Fibroblast of skin of back (primary cell): ENCODE measurements at places on chromosomes 16 and 17.

GRCh38 chr17:46944931-46945330 lies 22.0 kb downstream of the GOSR2 start:
- DNase-seq, result no peak

- no peak for DNase-seq
Observed at GRCh38 chr16:8972843-8973586, 9.3 kb upstream of the USP7 start.

- DNase-seq, result no peak
Observed at GRCh38 chr17:63573634-63574033, 23.4 kb downstream of the DCAF7 start.

- no peak for DNase-seq
Observed at GRCh38 chr17:83201206-83202001, 122.0 kb downstream of the METRNL start.

- no peak for DNase-seq
Observed at GRCh38 chr17:17347234-17347955, 44.2 kb downstream of the NT5M start.

DNA sequence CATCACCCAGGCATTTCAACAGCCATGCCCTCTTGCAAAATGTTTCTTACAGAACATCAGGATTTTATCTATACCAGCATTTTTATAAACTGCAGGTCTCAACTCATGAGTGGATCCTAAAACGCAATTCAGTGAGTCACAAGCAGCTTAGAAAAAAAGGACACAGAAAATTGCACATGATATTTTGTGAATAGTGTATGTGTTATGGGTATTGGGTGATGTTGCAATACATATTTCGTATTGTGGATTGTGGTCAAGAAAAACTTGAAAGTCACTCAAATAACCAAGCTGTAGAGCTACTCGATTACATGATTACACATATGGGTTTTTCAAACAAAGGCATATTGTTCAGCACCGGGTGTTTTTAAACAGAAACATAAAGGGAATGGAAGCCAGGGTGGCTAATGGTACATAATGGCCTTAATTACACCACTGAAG lies 1.4 kb downstream of the WIPI1 start:
- DNase-seq, result peak; percentile 46

GRCh38 chr17:75260641-75261335 lies 618 bp downstream of the GGA3 start:
- no peak for DNase-seq

DNA sequence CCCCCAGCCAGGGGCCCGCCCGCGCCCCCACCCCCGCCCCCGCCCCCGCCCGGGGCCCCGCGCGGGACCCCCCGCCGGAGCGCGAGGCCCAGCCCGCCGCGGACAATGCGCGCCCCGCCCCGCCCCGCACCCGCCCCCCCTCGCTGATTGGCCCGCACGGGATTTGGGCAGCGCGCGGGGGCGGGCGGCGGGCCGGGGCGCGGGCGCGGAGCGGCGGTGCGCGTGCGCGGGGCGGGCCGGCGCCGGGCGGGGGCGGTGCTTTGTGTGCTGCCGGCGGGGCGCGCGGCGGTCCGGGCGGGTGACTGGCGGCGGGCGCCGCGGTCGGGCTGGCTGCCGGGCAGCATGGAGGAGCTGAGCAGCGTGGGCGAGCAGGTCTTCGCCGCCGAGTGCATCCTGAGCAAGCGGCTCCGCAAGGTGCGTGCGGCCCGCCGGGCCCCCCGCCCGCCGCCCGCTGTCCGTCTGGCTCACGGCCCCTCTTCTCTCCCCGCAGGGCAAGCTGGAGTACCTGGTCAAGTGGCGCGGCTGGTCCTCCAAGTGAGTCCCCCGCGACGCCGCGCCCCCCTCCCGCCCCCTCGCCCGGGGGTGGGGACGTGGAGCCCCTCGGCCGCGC lies at the start of gene CBX2:
Gene CBX2, plus strand, starts transcription at position 255 of the 610 bp plus-strand sequence. Its CDS starts 88 bp downstream, at position 343.
- peak; percentile 74 for DNase-seq

DNA sequence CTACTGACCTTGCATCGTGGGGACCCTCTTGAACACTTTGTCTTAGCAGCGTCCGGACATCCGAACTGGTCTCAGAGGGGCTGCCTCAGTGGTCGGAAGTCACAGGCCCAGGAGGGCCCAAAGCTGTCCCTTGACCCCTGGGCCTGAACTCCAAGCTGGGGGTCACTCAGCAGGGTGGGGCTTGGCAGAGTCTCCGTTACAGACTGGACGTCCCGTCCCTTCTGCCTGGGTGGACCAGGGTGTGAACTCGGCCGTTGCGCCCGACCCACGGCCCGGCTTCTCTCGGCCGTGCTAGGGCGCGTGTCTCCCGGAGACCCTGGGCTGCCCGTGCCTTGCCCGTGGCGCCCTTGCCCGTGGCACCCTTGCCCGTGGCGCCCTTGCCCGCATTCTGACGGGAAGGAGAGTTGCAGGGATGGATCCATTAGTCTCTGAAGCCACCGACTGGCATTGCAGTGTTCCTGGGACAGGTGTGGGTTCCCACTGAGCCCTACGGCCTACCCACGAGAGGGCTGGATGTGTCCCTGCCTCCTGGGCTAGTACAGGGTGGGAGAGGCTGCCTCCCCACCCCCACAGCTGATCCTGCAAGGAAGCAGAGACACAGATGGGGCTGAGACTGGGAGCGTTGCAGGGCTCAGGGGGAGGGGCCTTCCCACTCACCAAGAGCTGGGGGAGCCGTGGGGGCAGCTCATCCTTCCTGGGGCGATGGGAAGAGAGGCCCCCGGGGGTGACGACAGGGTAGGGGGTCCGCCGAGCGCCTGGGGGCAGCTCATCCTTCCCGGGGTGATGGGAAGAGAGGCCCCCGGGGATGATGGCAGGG lies 4.9 kb downstream of the CACNA1H start:
- no peak for DNase-seq

GRCh38 chr16:1706386-1707192 lies 594 bp downstream of the MAPK8IP3 start:
- peak; percentile 18 for DNase-seq

GRCh38 chr17:9750524-9750923 lies 40.9 kb downstream of the DHRS7C start:
- DNase-seq, result no peak

DNA sequence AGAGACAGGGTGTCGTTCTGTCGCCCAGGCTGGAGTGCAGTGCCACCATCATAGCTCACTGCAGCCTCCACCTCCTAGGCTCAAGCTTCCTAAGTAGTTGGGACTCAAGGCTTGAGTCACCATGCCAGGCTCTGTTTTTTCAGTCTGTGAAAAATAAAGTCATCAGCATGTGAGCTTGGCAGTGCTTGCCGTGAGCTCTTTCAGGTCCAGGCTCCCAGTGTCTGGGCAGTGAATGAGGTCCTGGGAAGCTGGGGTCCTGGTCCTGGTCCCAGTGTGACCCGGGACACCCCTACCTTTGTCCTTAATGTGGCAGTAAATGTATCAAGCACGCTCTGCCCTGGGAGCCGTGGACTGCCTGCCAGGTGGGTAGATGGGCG lies 22.9 kb upstream of the RPL13 start:
- no peak for DNase-seq

- DNase-seq, result peak; percentile 15
Observed at GRCh38 chr17:67636834-67637520, 80.8 kb upstream of the NOL11 start.

- DNase-seq, result peak; percentile 84
Observed at GRCh38 chr17:50027881-50028735, 27.8 kb upstream of the ITGA3 start.

- DNase-seq, result peak; percentile 3
Observed at GRCh38 chr16:8346294-8346693, 244.0 kb downstream of the TMEM114 start.

DNA sequence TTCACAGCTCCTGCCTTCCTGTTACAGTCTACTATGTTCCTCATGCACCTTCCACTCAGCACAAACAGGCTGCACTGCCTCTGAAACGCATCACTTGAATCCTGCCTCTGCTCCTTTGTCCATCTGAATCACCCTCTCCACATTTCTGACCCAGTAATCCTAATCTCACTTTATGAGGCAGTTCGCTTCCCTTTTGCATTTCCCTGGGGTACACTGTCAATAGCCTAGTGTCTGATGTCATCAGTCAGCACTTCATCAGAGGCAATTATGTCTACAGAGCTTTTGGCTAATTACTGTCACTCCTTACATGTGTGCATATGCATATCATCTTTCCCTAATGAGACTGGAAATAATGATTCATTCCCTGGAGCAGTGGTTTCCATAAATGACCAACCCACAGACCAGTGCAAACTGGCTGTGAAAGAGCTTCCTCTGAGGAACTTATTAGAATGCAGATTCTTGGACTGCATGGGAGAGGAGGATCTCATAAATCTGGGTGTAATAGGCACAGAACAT lies 23.6 kb downstream of the CA4 start:
- DNase-seq, result peak; percentile 36

DNA sequence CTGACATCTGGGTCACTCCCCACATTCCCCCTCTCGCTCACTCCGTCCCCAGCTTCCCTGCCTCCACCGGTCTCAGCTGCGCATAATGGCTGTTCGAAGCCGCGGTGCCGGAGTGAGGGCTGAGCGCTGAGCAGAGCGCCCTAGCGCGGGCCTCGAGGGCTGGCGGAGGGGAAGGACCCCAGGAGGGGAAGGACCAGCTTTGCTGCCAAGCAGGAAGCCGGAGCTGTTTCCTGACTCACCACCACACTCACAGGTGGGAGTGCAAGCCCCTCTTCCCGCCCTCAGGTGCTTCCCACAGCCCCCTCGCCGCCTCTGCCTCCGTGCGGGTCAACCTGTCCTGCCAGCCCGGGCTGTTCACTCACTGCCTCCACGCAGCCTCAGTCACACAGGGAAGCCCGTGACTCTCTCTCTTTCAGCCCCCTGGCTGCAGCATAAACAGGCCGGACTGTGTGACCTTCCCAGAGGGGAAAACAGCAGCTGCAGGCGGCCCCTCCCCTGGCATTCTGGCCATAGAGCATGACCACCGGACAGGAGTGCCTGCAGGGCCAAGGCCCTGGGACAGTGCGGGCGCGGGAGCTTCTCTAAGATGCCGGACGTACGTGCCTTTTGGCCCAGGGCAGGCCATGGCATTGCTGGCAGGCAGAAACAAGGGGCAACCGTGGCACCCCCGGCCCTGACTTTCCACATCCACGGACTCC lies 23.7 kb downstream of the SLC43A2 start:
- no peak for DNase-seq

DNA sequence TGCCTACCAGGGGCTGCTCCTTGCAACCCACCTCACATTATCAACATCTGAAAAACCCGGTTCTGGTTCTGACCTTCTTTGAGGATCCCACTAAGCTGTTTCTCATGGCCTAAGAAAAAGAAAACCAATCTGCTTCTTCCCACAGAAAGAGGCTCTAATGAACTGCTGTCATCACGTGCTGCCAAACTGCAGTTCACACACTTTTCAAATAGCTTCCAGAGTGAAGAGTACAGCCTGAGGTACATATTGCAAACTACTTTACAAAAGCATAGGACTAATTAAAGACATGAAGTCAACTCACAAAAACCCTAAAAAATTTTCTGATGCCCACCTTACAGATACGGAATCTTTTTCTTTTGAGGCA lies 36.7 kb downstream of the SMG6 start:
- DNase-seq, result no peak

DNA sequence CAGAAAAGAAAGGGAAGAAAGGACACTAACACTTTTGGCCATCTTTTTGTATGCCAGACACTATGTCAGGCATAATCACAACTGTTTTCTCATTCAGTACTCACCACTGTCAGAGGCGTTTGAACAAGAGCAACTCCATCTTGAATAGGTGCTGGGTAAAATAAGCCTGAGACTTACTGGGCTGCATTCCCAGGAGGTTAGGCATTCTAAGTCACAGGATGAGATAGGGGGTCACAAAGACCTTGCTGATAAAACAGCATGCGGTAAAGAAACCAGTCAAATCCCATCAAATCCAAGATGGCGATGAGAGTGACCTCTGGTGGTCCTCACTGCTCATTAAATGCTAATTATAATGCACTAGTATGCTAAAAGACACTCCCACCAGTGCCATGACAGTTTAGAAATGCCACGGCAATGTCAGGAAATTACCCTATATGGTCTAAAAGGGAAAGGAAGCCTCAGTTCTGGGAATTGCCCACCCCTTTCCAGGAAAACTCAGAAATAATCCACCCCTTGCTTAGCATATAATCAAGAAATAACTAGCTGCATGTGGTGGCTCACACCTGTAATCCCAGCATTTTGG lies 14.9 kb upstream of the LYRM9 start:
- no peak for DNase-seq

GRCh38 chr17:17351901-17352781 lies 49.0 kb downstream of the NT5M start:
- no peak for DNase-seq
